Activated CD4-positive, CD25-positive, alpha-beta regulatory T cell treated with anti-CD3 and anti-CD28 coated beads, Interleukin-2, amount 50 U/mL, for 24 hours (primary cell): ENCODE measurements at places on chromosomes 4 and X.

DNA sequence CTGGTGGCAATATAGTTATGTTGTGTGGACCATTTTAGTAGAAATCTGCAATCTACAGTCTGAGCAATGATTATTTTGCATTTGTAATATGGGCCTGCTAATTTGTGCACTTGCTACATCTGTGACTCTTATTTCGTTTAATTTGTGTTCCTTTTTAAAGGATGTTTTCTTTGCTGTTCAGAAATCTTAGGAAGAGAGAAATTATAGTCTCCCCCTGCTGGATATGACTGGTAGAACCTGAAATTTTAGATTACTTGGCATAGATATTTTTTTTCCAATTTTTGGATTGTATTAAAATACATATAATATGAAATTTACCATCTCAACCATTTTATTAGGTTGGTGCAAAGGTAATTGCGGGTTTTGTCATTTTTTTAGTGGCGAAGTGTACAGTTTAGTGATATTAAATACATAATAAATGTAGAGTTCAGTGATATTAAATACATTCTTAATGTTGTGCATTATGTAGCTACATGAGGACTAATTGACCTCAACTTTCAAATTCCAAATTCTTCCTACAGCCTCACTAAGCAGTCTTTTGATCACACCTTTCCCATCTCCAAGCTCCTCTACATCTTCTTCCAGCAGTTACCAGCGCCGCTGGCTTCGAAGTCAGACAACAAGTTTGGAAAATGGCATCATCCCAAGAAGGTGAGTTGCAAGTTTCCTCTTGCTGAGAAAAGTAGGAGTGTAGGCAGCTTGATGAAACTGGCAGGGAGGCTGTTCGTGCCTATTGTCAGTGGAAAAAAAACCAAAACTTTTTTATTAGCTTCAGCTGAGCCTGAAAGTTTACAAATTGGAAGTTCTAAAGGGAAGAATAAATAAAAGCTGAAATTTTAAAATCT, 82.2 kb downstream of the FNIP2 start:
- ATAC-seq = no peak

DNA sequence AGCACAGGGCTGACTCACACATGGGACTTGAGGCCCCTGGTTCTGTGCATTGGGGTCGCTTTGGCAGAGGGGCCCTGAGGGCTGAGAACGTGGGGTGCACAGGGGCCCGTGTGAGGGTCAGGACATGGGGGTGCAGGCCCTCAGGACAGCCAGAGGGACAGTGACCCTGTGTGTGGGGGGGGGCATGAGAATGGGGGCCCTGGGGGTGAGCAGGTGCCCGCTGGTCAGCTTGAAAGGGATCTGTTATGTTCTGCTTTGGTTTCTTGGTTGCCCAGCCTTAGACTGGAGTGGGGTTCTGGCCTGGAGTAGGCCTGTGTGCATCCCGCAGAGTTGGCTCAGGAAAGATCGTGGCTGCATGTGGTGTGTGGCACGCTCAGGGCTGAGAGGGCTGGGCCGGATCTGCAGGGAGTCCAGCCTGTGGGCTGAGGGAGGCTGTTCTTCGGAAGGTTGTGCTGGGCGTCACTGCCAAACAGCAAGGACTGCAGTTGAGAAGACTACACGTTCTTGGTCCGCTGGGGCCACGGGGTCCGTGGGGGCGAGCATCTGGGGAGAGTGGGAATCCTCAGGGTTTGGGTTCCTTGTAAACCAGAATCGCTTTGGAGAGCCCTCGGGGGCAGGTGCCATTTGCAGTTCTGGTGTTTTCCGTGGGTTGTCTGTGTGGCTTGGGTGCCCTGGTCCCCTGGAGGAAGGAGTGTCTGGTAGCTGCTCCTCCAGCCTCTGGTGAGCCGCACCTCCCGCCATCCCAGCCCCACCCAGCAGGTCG, 15.2 kb upstream of the UVSSA start:
- no peak for ATAC-seq

DNA sequence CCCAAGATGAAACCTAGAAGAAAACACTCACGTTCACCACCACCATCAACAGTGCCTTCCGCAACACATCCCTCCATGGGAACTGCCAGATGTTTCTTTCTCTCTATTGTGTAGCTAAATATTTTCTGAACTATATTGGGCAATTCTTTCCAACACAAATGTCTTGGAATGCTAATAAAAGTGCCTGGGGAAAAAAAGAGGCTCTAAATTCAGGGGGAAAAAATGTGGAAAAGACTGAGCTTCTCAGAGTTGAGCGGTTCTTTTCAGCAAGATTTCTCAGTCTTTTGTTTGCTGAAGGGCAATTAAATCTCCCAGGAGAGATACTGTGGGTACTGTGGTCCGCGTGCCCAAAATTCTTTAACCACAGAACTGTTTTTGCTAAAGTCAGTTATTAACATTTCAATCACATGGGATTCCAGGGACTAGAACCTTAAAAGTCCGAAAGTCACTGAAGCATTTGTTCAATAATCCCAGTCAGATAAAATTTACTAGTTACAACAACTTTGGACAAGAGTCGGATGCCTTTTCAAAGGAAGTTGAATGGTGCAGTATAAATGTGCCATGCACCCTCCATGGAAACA, 51.9 kb upstream of the DHRSX start:
- ATAC-seq = no peak

GRCh38 chr4:17578482-17578891, 1.5 kb downstream of the LAP3 start:
- ATAC-seq = peak; percentile 20

DNA sequence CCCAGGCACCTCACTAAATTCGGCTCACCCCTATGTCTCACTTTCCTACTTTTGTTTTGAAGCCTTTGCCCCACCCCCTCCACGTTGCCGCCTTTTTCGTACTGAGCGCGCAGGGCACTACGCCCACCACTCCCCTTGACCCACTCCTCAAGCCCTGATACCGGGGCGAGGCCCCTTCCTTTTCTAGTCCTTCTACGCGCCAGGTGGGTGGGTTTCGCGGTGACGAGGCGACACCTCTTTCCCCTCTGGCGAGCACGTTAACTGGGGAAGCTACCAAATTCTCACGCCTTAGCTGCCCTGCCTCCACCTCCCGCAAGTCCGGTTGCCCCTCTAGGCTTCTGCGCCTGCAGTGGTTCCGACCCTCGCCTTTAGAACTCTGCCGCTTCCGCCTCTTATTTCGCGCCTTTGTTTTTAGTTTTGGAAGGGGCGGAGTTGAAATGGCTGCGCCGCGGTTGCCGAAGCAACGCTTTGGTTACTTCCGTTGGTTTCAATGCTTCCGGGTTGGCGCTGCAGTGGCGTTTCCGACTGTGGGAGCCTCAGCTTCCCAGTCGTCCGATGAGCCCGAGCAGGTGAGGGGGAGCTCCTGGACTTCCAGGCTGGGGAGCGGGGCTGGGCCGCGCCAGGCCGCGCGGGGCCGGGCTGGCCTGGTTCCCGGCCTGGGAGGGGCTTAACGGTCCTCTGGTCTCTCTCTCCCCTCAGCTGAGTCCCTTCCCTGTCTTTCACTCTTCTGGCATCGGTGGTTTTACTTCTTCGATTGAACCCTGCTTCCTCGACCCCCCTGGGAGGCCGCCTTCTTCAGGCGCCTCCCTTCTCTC, at the start of gene SLC25A14:
Gene SLC25A14 (plus strand): TSS at position 512 of the 815 bp plus-strand sequence. CDS start 360 bp downstream, outside the sequence.
- ATAC-seq = peak; percentile 91

- ATAC-seq = no peak
Measured at GRCh38 chr4:2072971-2073807, 14.1 kb downstream of the NAT8L start.

GRCh38 chrX:119040432-119040831, 32.4 kb upstream of the CT47C1 start:
- no peak for ATAC-seq

- ATAC-seq = no peak
Measured at GRCh38 chrX:18877469-18877868, 106.4 kb downstream of the PHKA2 start.

- no peak for ATAC-seq
Measured at GRCh38 chrX:110985470-110985869, 110.5 kb upstream of the PAK3 start.

DNA sequence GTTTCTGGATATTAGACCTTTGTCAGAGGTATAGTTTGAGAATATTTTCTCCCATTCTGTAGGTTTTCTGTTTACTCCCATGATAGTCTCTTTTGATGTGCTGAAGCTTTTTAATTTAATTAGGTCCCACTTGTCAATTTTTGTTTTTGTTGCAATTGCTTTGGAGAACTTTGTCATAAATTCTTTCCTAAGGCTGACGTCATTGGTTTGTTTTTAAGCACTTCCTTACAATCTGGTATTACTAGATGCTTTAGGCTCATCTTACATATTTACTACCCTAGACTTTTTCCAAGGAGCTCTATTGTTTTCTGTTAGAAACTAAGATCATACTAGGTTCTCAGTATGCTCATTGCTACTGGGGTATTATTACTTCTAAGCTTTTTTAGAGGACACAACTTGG, 806.3 kb downstream of the PDHA2 start:
- no peak for ATAC-seq

DNA sequence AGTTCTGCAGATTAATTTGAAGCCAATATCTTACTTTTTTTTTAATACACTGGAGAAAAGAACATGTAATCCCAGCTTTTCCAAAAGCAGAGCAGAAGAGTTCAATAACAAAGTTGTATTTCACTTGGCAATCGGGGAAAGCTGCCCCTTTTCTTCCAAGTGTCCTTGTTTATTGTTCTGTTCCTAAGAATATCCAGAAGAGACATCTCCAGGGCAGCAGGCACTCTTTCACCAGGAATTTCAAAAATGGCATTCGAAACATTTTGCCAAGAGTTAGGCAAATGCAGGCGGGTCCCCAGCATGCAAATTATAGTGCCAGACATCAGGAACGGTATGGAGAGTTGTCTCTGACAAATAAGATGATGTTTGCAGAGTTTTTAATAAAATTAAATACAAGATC, 494.5 kb downstream of the BCOR start:
- ATAC-seq = no peak

- ATAC-seq = no peak
Measured at GRCh38 chrX:20712811-20713210, 446.1 kb upstream of the RPS6KA3 start.

- ATAC-seq = no peak
Measured at GRCh38 chr4:87498446-87498900, 30.7 kb downstream of the SPARCL1 start.

- no peak for ATAC-seq
Measured at GRCh38 chr4:108013327-108013726, 23.6 kb downstream of the HADH start.

- ATAC-seq = no peak
Measured at GRCh38 chr4:100208964-100209363, 18.7 kb upstream of the DDIT4L start.

DNA sequence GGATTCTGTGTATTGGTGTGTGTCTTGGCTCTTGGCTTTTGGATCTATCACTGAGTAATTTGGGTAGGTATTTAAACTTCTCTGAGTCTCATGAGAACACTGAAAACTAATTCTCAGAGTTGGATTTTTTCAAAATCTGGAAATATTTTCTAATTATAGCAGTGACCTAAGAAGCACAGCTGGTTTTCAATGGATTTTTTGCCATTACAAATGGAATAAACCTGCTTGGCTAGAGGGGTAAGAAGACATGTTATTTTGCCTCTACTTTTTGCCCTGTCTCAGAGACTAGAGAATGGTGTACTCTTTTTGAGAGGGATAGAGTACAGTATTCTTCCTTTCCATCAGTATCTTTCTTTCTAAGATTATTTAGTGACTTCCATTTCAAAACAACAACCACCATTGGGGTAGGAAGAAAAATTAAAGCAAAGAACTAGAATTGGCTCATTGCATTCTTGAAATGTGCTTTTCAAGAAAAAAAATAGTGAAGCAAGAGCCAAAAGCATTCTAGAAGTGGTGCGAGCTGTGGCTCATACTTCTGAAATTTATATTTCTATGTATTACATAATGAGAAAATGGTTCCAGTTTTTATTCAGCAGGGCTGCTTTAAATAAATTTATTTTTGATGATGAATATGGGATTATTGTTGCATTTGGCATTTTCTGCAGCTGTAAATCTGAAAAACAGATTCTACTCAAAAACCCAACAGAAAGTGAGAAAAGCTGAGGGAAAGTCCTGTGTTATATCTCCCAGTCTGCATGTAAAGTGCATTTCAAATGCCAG, 850.2 kb upstream of the SLIT2 start:
- no peak for ATAC-seq

GRCh38 chrX:18873836-18874235, 110.1 kb downstream of the PHKA2 start:
- ATAC-seq = no peak

DNA sequence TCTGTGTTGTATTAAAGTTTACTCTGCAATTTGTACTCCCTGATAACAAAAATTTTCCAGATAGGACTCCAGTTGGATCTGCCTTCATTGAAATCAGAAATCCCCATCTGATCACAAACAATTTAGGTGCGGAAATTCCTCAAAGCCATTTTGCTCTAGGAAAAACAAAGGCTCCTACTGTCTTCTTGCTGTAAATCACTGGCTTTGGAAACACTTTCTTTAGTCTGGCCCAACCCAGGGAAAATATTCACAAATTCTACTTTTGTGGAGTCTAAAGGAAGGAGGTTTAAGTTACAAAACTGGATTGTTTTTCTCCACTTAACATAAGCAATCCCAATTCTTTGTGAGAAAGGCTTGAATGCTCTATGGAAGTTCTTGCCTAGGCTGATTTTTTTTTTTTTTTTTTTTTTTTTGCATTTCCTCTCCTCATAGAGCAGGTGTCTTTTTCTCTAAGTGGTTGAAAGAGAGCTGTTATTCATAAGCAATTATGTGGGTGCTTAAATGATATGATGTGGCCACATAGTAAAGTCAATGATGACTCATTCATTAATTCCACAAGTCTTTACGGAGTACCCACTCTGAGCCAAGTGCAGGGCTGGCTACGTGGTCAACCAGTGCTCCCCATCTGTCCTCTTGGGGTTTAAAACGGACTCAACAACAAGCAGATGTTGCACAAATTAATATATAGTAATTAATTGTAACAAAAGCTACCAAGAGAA, 261.4 kb downstream of the LDB2 start:
- ATAC-seq = no peak

GRCh38 chr4:65391814-65392213, 278.5 kb downstream of the EPHA5 start:
- ATAC-seq = no peak

- peak; percentile 41 for ATAC-seq
Measured at GRCh38 chrX:153739754-153740486, 15.3 kb downstream of the ABCD1 start.

GRCh38 chr4:153268295-153268694, 64.1 kb downstream of the TRIM2 start:
- ATAC-seq = no peak

GRCh38 chrX:72280321-72280845, 3.3 kb upstream of the RPS4X start:
- ATAC-seq = no peak

GRCh38 chr4:38132843-38133662, 172.9 kb downstream of the PTTG2 start:
- ATAC-seq = no peak
